ENCODE measurements at places on chromosomes 7 and 10. TPM values are rescaled to one million over a fixed set of nuclear protein-coding genes. Genes with fewer than 3 reads are reported as not detected.

Gene UCN3
- polyA plus RNA-seq: 0.17 TPM

Gene GNAT3
- not detected for polyA plus RNA-seq

Gene OR2A42
- 0.04 TPM for polyA plus RNA-seq

Gene METTL2B
- polyA plus RNA-seq: 12.4 TPM

Gene OR2A7
- 1.3 TPM for polyA plus RNA-seq

Gene NEUROG3
- 0.05 TPM for polyA plus RNA-seq

Gene SMIM30
- polyA plus RNA-seq: 44.5 TPM

Gene TMEM184A
- 6.8 TPM for polyA plus RNA-seq

Gene FGF8
- polyA plus RNA-seq: 0.08 TPM

Gene UPK3B
- 4.7 TPM for polyA plus RNA-seq

Gene CLCN1
- polyA plus RNA-seq: 0.06 TPM

Gene LEP
- 0.37 TPM for polyA plus RNA-seq

Gene DNAH11
- 3.5 TPM for polyA plus RNA-seq

Gene MYOF
- 53.2 TPM for polyA plus RNA-seq

Gene RARRES2
- 164 TPM for polyA plus RNA-seq

Measured in lung (tissue), 17 donors.